ENCODE measurements at places on chromosomes 6 and 20. TPM values are rescaled to one million over a fixed set of nuclear protein-coding genes. Genes with fewer than 3 reads are reported as not detected.

ZKSCAN3 gene
- total RNA-seq: 3.3 TPM

DNA sequence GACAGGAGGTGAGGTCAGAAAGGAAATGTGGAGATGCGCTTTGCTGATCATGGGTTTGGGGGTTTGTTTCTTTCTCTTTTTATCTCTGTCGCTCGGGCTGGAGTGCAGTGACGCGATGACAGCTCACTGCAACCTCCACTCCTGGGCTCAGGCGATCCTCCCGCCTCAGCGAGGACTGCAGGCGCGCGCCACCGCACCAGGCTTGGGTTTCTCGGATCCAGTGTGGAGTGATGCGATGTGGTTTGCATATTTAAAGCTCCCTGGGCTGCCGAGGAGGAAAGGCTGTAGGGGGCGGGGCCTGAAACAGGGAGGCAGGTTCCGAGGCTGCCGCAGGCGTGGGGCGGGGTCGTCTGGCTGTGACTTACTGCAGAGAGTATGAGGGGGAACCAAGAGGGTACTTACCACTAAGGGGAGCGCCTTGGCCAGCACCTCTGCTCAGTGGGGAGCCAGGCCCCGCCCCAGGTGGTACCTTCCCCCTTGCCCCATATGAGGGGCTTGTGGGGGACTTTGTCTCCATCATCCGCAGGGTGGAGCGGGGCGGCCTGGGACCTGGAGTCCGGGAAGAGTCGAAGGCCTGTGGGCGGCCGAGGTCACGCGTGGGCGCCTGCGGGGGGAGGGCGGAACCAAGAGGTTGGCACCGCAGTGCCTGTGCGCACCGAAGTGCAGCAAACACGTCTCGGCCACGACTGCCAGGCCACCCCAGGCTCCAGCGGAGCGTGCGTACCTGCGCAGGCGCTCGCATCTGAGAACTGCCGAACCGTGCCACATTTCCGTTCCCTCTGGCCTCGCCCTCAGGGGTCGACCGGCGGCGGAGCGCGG is 12.7 kb upstream of the BAK1 start:
- peak; percentile 61 for DNase-seq

DNA sequence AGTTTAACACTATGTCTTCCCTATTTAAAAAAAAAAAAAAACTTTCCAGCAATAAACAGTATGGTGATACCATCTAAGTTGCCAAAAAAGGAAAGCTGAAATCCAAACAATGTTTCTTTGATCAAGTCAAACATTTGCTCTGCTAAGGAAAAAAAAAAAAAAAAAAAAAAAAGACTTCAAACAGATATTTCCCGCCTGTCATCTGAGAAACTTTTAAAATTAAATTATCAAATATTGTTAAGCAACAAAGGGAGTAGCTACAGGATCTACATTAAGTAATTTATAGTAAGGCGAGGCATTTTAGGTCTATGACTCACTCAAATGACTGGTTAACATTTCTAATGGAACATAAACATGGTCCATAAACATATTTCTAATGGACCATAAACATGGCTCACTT is 121.2 kb downstream of the DST start:
- DNase-seq: no peak

- no peak for DNase-seq
These were observed 131.8 kb downstream of the UNC5CL start for GRCh38 chr6:40907198-40907701.

DNA sequence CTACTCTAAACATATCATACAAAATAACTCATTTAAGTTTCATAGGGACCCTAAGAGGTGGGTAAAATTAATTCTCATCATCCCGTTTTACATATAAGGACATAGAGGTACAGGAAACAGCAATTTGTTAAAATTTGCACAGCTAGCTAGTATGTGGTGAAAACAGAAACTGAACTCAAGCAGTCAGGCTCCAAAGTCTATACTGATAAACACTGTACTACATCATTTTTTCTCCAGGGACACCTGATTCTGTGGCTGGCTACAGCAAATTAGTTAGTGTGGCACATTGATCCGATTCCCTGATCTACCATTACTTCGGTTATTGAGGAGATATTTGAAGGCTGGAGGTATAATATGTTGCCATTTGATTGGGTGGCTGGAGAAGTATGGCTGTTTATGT is 36.2 kb upstream of the E2F3 start:
- no peak for DNase-seq

SEMG2 gene
- total RNA-seq: not detected

PNPLA1 gene
- total RNA-seq: not detected

MTFR2 gene
- 34.3 TPM for total RNA-seq

MCHR2 gene
- not detected for total RNA-seq

HLA-DOA gene
- total RNA-seq: 3.9 TPM

GRCh38 chr20:38393259-38393658 is 41.9 kb downstream of the SNHG17 start:
- no peak for DNase-seq

GRCh38 chr6:133254552-133255228 is 13.5 kb downstream of the EYA4 start:
- DNase-seq: no peak

- no peak for DNase-seq
These were observed 11.8 kb upstream of the TULP1 start for GRCh38 chr6:35524380-35525020.

RAET1E gene
- not detected for total RNA-seq

GRCh38 chr6:159529934-159530333 is 163.1 kb downstream of the SOD2 start:
- no peak for DNase-seq

TUBE1 gene
- 76.6 TPM for total RNA-seq

SLCO4A1 gene
- total RNA-seq: 34.6 TPM

DNA sequence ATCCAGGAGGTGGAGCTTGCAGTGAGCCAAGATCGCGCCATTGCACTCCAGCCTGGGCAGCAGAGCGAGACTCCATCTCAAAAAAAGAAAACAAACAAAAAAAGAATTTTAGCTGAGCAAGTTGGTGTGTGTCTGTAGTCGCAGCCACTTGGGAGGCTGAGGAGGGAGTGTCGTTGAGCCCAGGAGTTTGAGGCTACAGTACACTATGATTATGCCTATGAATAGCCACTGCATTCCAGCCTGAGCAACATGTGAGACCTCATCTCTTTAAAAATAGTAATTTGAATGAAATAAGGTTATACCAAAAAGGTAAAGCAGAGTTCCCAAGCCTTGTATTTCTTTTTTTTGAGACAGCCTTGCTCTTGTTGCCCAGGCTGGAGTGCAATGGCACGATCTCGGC is 19.8 kb downstream of the MTRES1 start:
- no peak for DNase-seq

Measured in activated T-cell treated with anti-CD3 and anti-CD28 coated beads, Interleukin-2, amount 50 U/mL, for 72 hours (primary cell).